ENCODE measurements at places on chromosomes 4 and X. TPM values are rescaled to one million over a fixed set of nuclear protein-coding genes. Genes with fewer than 3 reads are reported as not detected.

RASL11B gene
- total RNA-seq = 0.58 TPM

NHS gene
- total RNA-seq = 2.7 TPM

GCNA gene
- 2.5 TPM for total RNA-seq

SPP1 gene
- 33.4 TPM for total RNA-seq

MMRN1 gene
- 28.7 TPM for total RNA-seq

CENPI gene
- 3.4 TPM for total RNA-seq

RAB41 gene
- total RNA-seq = not detected

- no peak for DNase-seq
These were observed 145.4 kb upstream of the PLAC1 start for GRCh38 chrX:134803551-134804183.

GRCh38 chr4:58665649-58666048 lies 1555.5 kb upstream of the IGFBP7 start:
- DNase-seq = no peak

DNA sequence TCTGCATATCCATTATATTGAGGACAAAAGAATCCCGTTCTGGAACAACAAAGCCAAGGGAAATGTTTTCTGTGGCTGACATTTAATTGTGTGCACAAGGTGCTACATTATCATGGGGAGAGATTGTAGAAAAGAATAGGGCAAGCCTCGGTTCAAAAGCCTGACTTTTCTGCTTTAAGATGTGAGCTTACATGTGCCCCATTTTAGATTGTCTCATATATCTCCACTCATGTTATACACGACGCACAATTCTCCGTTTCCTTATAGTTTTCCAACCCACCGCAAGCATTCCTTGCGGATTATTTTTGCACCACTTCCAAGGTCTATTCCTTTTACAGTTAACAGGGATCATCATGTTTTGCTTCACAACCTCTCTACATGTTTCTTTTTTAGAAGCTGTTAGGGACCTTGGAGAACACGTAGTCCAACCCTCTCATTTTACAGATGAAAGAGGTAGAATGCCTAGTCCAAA lies 99.6 kb upstream of the MAML3 start:
- DNase-seq = no peak

- no peak for DNase-seq
These were observed 710.7 kb upstream of the FAM241A start for GRCh38 chr4:111434586-111434985.

DNA sequence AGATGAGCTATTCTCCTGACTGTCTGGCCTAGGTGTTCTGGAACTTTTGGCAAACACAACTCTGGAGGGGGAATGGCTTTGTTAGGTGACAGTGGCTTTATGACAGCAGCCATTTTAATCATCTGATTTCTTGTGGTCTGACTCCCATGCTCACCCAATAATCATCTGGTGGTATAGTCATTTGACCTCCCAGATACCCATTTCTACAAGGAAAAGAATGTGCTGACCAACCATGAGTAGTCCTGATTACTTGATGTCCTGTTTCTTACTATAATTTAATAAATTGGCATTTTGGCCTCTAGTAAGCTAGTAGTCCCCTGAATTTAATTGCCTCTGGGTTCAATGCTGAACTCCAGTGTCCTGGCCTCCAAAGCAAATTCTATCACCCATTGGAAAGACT lies 109.9 kb upstream of the DUSP21 start:
- no peak for DNase-seq

DNA sequence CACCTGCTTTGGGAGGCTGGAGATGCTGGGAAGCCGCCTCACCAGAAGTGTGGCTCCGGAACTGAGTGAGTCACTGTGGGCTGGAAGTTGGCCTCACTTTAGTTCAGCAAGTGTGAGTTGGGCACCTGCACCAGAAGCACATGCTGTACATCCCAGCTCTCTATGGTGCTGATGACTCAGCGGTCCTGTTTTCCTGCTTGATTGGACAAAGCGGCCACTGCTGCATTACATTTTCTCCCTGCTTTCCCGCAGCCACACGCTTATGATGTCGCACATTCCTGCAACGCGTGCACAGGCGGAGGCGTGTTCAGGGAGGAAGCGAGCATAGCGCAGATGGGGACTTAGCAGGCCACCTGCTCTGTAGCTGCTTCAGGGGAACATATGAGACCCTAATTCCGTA lies 26.7 kb upstream of the CLDN34 start:
- DNase-seq = peak; percentile 62

GRCh38 chrX:3962511-3963311 lies 249.3 kb upstream of the PRKX start:
- no peak for DNase-seq

DNA sequence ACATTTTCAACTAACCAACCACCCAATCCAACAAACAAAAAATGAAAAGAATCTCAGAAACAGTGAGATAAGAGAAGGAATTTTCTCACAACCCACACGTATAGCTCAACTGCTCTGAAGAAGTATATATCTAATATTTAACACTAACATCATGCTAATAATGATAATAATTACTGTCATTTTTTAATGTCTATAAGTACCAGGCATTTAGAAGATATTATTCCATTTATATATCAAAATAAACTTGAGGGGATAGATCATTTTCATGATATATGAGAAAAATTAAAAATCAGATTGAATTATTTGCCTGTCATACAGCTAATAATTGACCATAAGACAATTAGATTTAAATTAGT lies 4.2 kb upstream of the AFP start:
- DNase-seq = no peak

DNA sequence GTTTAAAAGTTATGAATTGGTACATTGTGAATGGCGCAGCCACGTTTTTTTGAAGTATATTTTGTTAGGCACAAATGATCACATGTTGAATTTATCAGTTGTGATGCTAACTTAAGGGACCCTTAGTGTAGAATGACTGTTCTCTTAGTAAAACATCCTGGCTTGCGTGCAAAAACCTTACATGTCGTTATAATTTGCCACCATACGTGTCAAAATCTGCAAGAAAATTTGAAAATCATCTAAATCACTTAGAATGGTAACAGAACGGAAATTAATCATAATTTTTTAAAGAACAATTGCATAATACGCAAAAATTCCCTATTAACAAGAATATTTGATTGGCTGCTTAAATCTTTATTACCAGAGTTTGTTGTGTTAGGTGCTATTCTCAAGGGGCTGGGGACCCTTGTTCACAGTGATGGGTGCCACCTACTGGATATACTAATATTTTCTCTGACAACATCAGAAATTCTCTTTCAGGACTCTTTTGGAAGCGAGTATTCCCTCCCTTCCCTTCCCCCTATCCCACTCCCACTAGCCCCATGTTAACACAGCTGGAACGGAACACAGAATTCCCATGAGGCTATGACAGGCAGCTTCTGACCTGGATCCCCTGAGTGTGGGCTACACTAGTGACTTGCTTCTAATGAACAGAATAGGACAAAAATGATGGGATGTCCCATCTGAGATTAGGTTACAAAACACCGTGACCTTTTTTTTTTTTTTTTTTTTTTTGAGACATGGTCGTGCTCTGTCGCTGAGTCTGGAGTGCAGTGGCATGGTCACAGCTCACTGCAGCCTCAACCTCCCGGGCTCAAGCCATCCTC lies 71.8 kb downstream of the SUPT20HL2 start:
- DNase-seq = no peak

DNA sequence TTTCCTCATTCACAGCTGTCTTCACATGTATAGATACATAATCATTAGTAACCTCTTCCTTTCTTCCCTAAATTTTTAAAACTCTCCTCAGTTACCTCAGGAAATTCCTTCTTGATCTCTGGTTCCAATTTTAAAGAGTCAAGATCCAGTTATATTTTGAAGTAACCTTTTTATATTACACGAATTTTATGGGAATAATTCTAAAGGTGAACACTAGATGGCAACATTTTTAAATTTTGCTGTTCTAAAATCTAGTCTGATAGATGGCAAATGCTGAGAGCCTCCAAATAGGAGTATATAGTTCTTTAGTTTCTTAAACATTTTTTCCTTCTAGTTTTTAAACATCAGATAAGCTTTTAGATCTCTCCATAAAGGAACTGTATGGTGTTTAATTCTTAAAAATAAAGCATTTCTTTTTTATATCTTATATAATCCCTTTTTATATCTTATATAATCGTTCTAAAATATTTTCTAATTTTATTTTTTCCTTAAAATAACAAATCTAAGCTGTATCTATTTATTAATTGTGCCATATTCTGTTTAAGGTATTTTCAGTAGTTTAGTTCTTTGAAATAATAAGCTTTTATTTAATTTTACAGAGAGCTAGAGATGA lies 37.9 kb upstream of the PAPSS1 start:
- no peak for DNase-seq

- no peak for DNase-seq
These were observed 59.4 kb upstream of the GK2 start for GRCh38 chr4:79467246-79467932.

DNA sequence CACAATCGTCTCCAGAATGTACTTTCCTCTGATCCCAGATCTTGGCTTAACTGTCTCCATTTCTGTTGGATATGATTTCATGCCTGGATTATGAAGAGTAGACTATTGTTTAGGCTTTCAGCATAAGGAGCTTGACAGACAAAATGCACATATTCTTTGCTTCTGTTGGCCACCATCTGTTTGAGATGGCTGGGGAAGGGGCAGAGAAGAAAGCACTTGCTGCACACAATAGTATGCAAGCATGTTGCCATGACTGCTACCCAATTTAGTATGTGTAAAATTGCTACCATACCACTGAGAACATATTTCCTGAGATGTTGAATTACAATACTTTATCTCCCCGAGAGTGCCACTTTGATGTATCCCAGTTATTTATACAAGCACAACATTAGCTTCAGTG lies 127.9 kb upstream of the BMPR1B start:
- no peak for DNase-seq

DNA sequence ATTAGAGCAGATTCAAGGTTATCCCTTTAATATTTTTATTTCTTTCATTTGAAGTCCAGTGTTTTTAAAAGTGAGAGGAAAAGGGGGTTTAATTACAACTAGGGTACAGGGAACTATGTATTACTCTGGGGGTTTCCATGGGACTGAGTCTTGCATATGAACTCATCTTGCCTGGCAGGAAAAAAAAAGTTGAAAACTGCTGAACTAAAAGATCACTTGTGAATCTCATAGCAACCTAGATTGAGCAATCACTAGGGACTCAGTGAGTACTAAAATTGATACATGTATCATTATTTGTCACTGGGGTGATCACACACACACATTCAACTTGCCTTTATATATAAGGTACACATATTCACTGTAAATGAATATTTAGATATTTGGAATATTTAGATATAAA lies 180.7 kb upstream of the SFRP2 start:
- DNase-seq = no peak

GRCh38 chr4:137700751-137701150 lies 168.5 kb upstream of the PCDH18 start:
- no peak for DNase-seq

GRCh38 chrX:103329991-103330390 lies at the start of gene TCEAL7:
TCEAL7 (plus strand) TSS chrX:103330239; CDS start chrX:103331404, 1,165 bp downstream.
- DNase-seq = no peak

DNA sequence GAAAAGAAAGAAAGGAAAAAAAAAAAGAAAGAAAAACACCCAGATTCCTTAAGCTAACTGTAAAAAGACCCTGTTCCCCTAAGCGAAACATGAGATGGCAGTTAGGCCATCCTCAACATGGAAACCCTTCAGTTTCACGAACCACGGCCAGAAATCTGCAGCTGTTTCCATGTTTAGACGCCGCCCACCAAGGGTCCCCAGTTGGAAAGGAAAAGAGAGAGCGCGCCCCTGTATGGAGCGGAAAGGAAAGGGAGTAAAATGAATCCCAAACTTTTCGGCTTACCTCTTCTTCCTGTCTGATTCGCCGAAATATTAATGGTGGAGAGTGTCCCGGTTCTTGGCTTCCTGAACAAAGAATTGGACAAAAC lies 38.3 kb downstream of the MGARP start:
- DNase-seq = no peak

DNA sequence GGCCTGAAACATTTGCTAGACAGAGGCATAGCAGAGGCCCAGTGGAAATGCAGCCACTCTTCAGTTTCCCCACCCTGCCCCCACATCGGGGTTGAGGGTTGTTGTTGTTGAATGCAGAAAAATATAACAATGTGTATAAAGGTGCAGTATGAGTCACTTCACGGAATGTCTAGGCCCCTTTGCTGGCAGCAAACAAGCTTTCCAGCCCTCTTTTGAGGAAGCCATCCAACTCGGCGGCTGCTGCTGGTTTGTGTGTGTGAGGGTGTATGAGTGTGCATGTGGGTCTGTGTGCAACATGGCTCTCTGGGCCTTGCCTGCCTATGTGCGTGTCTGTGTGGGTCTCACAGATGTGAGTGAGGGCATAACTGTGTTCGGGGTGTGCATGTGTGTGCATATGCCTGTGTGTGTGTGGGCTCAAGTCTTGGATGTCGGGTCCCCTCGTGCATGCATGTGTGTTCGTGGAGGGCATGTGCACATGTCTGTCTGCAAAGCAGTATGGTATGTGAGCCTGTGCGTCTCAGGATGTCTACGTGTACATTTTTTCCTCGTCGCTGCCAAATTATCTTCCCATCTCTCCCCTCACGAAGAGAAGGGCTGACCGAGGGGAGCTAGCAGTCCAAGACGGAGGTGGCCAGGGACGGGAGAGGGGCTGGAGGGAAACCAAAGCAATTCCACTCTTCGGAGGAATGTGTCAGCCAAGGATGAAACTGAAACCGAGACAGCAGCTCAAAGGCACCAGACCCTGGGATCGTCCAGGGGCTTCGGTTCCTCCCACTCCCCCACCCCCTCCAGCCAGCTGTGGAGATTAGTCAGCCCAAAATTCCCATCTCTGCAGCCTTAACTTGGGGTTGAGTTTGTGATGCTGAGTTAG lies 8.4 kb upstream of the ELF4 start:
- no peak for DNase-seq

GRCh38 chr4:139054791-139055505 lies 39.4 kb downstream of the NOCT start:
- DNase-seq = no peak

DNA sequence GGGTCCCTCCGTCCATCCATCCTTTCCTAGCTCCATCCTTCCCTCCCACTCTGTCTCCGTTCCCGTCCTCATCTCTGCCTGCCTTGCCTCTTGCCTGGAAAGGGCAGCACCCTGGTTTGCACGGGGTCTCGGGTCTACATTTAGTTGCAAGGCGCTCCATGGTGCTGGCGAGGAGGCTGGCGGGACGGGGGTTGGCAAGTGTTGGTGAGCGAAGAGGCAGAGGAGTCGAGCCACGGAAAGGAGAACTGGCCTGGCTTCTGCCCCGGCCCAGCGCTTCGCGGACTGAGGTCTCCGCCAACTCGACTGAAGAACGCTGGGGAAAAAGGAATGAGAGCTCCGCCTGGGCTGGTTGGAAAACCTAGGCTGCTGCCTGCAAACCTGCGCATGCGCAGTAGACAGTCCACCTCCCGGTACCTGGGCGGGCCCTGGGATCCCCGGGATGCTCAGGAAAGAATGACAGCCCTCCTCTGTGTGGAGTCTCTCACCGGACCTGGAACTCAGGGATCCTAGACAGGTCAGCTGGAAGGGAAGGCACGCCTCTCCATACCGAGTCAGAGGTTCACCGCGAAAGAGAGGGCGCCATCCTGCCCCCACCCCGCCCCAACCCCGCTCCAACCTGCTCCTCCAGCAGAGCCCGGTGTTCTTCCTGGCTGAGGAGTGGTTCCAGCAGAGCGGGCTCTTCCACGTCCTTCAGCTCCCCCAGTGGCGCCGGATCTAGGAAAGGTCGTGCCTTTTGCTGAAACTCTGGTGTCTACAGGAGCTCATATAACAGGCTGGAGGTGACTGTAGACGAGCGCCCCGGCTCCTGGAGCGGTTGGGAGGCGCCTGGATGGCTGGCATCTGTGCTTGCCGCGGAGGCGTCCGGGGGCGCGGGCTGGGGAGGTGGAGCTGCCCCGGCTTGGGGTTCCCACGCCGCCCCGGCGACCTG lies 6.0 kb downstream of the FRG2 start:
- DNase-seq = no peak
